Renal cortical epithelial cell (primary cell): ENCODE measurements at places on chromosomes 3 and 15. TPM values are rescaled to one million over a fixed set of nuclear protein-coding genes. Genes with fewer than 3 reads are reported as not detected.

DNA sequence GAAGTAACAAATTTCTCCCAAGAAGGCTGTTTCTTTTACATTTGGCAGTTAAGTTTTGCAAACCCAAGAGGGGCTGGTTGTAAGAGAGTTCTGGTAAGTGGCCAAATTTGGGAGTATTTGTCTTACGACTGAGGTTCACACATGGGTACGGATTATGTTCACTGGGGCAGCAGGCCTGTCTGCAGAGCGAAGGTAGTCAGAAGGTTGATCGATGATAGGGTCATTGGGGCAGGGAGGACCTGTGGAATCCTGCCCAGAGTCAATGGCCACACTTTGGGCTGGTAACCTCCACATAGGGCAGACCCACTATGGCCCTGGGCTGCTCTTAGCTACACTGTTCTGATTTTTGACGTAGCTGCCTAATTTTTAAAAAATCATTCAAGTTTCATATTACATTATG, 368.6 kb downstream of the EPHB1 start:
- DNase-seq: no peak

GRCh38 chr3:140906785-140907184, 34.9 kb upstream of the SLC25A36 start:
- no peak for DNase-seq

DNA sequence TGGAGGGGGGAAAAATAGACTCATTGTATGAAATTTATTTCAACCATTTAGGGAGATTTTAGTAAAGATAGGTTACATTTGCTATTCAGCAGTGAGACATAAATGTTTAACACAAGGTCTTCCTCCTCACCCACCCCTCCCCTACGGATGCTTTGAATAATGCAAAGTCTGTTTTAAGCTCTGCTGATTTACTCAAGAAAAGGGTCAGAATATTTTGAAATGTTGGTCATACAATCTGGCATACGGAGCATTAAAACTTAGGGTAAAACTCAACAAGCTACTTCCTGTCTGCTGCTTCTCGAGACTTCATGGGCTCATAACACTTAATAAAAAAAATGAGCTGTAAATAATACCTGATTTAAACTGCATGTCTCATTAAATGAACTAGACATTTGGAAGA, 156.3 kb downstream of the WNT5A start:
- peak; percentile 70 for DNase-seq

GRCh38 chr15:98791046-98791701, 142.8 kb downstream of the IGF1R start:
- DNase-seq: no peak

- DNase-seq: no peak
Observed at GRCh38 chr3:11996480-11996879, 7.7 kb upstream of the SYN2 start.

GRCh38 chr3:179432451-179432850, 18.8 kb downstream of the GNB4 start:
- DNase-seq: no peak

Gene SH2D7
- not detected in 2 replicates for total RNA-seq

Gene ITGB5
- total RNA-seq: 142 and 304 TPM in 2 replicates

Gene NOP10
- total RNA-seq: 147 and 242 TPM in 2 replicates

Gene CHST13
- total RNA-seq: 0.10 TPM in 1 of 2 replicates, not detected in the other

Gene KBTBD8
- total RNA-seq: 2.7 and 7.1 TPM in 2 replicates

Gene GOLGA6L9
- 0.69 and 4.6 TPM in 2 replicates for total RNA-seq
